Activated CD8-positive, alpha-beta memory T cell treated with anti-CD3 and anti-CD28 coated beads for 4 hours (primary cell): ENCODE measurements at places on chromosomes 6 and 20.

DNA sequence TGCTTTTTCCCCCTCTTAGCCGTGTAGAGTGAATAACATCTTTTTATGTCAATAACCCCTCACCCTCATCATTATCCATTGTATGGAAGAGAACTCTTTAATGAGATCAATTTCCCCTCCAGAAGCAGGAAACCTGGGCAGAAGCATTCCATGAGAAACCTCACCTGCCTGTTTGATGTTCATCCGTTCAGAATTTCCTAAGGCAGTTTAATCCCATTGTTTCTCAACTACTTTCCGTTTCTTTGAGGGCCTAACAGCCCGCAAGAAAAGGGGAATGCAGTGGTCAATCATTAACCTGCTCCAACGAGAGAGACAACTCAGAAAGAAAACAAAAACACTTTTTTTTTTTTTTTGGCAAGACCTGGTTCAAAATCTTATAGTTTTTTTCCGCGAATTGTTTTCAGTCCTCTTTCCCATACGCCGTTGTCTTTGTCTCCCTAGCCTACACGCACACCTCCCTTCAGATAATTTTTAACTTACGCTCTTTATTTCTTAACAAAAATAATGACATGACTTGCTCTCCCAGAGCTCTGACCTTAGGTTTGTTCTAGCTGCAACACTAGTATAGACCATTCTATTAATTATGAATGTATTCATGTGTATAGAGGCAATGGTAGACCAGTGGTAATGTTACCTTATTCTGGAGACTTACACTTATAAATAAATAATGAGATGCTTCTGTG is 25.6 kb upstream of the ID4 start:
- DNase-seq = no peak

DNA sequence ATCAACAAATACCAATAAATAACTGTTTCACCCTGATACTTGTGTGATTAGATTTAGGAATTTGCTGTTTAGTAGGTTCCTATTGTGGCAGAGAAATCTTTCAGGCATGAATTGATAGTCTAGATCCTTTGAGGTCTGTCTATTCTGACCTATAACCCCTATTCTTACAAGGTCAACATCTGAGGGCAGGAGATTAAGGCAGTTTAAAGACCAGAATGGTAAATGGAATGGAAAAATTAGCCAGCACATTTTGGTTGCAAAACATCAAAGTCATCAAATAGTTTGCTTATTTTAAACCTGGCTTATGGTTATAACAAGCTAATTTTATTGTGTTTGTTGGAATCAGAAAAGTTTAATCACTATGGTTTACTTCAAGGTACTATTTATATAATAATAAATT is 78.4 kb downstream of the LIN28B start:
- no peak for DNase-seq

- DNase-seq = no peak
Observed at GRCh38 chr6:10976571-10976970, 67.5 kb downstream of the ELOVL2 start.

GRCh38 chr6:36235309-36235708 is 34.6 kb upstream of the PNPLA1 start:
- no peak for DNase-seq

DNA sequence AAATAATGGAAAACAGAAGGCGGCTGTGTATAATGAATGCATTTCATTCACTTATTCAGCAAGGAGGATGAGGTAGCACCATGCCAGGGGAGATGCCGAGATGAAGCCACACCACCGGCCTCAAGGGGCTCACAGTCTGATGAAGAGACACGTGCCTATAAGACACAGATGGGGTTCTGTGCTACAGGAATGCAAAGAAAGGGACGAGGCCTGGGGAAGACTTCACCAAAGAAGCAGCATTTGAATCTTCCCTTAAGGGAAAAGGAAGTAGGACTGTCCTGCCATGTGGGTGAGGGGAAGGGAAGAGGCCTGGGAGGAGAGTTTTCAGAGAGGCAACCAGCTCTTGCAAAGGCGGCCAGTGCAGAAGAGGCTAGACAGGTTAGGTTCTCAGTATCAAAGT is 98.9 kb downstream of the PSMG4 start:
- DNase-seq = no peak

- DNase-seq = no peak
Observed at GRCh38 chr6:147793871-147794643, 285.6 kb downstream of the SAMD5 start.
